ENCODE measurements at places on chromosomes 12 and 14.
A peak's percentile ranks its signal among the peaks of the same experiment; 100 is the strongest.

- H3K27ac ChIP-seq: no peak overlapping the region
- no peak overlapping the region for H3K4me3 ChIP-seq
- no peaks in the 10 kb centered on the region for H3K27me3 ChIP-seq
These were observed 25.4 kb downstream of the SVOP start for GRCh38 chr12:108995370-108995992.

- no peak overlapping the region for H3K4me3 ChIP-seq
- DNase-seq: no peak
- H3K27ac ChIP-seq: no peak overlapping the region
These were observed 3.5 kb downstream of the IFI27 start for GRCh38 chr14:94113908-94114588.

GRCh38 chr12:6959058-6959804, 8.1 kb downstream of the PTPN6 start:
- peak overlapping the region; percentile 54 for H3K4me3 ChIP-seq
- peaks cover 48% of the 10 kb centered on the region for H3K36me3 ChIP-seq
- peaks cover 87% of the 10 kb centered on the region for H3K4me1 ChIP-seq
- DNase-seq: peak; percentile 87
- H3K27ac ChIP-seq: peak overlapping the region; percentile 65

DNA sequence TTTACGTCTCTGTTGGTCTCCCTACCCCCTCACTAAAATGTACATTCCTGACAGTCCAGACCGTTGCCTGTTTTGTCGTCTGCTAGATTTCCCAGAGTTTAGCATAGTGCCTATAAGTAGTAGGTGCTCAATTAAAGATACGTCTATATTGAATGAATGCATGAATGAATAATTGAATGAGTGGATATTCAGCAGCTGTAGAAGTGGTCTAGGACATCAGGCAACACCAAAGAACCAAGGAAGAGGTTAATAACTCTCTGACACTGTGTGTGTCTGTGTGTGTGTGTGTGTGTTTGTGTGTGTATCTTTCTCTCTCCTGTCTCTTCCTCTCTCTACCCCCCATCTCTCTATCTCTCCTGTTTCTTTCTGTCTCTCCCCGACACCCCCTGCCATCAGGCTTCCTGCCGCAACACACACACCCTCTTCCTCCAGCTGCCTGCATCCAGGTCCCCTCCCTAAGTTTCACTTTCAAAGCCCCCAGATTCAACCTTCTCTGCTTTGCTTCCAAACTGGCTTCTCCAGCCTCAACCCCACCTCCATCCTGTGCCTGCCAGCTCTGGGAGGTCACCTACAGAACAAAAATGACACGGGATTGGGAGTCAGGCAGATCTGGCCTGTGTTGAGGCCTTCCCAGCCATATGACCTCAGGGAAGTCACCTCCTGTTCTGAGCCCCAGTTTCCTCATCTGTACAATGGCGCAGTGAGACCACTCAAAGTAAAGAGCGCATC, 119.9 kb upstream of the NCOR2 start:
- no peak overlapping the region for H3K4me3 ChIP-seq
- H3K27ac ChIP-seq: no peak overlapping the region
- H3K4me1 ChIP-seq: peaks cover 22% of the 10 kb centered on the region

- no peak overlapping the region for H3K4me3 ChIP-seq
- peaks cover 12% of the 10 kb centered on the region for H3K4me1 ChIP-seq
- DNase-seq: no peak
- H3K27me3 ChIP-seq: no peaks in the 10 kb centered on the region
- no peak overlapping the region for H3K27ac ChIP-seq
These were observed 4.2 kb upstream of the RIPK3 start for GRCh38 chr14:24343795-24344660.

GRCh38 chr14:85947461-85948139, 417.7 kb downstream of the FLRT2 start:
- H3K4me3 ChIP-seq: no peak overlapping the region
- no peak for DNase-seq
- no peaks in the 10 kb centered on the region for H3K27me3 ChIP-seq
- H3K36me3 ChIP-seq: no peaks in the 10 kb centered on the region
- no peaks in the 10 kb centered on the region for H3K4me1 ChIP-seq
